Fibroblast of pulmonary artery (primary cell): ENCODE measurements at places on chromosomes 11 and 22.
A peak's percentile ranks its signal among the peaks of the same experiment; 100 is the strongest.

GRCh38 chr11:64131683-64132190, 34.2 kb downstream of the MACROD1 start:
- DNase-seq, result no peak

DNA sequence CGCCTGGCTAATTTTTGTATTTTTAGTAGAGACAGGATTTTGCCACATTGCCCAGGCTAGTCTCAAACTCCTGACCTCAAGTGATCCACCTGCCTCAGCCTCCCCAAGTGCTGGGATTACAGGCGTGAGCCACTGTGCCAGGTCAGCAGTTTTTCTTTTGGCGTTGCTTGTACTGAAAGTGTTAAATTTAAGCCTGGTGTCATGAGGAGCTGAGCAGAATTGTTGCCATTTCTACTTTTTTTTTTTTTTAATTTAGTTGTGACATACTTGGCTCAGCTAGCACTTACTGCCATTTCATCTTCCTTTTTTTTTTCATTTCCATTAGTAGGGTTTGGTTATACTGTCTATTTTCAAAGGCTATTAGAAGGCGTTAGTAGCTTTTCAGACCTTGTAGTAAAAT, 10.7 kb downstream of the TAB1 start:
- no peak for DNase-seq

DNA sequence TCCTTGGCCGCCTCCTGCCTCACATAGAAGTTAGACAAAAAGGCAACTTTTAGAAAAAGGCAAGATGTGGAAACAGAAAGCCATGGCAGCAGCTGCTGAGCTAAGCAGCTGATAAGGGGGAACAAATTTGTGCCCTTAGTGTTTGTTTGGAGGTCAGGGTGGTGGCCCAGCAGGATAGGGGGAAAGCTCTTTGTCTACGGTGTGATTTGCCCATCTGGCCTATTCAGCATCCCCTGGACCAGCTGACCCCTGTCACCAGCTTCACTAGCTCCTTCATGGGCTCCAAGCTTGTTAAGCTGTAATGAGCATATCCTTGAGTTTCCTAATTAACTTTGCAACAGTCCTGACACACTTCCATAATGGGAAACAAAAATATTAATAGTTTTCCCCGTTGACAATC, 5.9 kb upstream of the ME3 start:
- DNase-seq, result no peak

- DNase-seq, result no peak
These were observed 30.1 kb upstream of the FADD start for GRCh38 chr11:70173018-70173417.

- no peak for DNase-seq
These were observed 62.4 kb downstream of the ZBTB16 start for GRCh38 chr11:114121804-114122504.

- no peak for DNase-seq
These were observed 276.2 kb downstream of the BLID start for GRCh38 chr11:121839781-121840180.

DNA sequence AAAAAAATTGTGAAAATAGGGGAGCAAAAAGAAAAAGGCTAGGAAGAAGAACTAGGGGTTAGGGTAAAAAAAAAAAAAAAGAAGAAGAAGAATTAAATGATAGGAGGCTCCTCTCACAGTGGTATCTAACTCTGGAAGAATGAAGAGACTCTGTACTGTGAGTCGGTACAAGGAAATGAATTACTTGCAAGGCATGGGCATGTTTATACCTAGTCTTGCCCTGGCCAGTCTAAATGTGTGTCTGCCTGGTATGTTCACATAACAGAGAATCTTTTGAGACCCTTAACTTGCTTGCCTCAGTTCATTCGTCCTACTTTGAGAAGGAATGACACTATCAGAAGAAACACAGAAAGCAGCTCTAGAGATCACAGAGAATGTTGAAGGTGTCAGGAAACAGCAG, 159.6 kb downstream of the SWAP70 start:
- no peak for DNase-seq

GRCh38 chr11:50075856-50076255, 43.2 kb downstream of the OR4C45 start:
- DNase-seq, result no peak

- DNase-seq, result no peak
These were observed 38.4 kb downstream of the DRD2 start for GRCh38 chr11:113436672-113437252.

DNA sequence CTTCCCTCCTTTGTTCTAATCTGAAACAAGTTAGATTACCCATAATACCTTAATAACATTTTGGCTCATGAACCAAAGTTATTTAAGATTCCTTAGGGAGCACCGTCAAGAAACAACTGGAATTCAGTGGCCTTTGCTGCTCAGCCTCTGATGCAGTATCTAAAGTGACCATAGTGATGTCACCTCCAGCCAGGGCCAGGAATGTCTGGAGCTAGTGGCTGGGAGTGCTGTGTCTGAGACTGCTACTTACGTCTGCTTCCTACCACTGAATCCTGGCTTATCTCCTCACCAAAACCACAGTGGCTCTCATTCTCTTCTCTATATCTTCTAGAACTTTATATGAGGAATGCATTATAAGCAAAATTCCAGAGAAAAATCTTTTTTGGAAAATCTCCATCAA, 658.0 kb downstream of the DLG2 start:
- peak; percentile 6 for DNase-seq

- no peak for DNase-seq
These were observed 24.1 kb downstream of the OR10D3 start for GRCh38 chr11:124207102-124207792.

- no peak for DNase-seq
These were observed 332.5 kb upstream of the DDI1 start for GRCh38 chr11:103703954-103704353.
